ENCODE measurements at places on chromosomes 7 and 10.

GRCh38 chr10:116278846-116279245 is 5.8 kb upstream of the GFRA1 start:
- DNase-seq: no peak

DNA sequence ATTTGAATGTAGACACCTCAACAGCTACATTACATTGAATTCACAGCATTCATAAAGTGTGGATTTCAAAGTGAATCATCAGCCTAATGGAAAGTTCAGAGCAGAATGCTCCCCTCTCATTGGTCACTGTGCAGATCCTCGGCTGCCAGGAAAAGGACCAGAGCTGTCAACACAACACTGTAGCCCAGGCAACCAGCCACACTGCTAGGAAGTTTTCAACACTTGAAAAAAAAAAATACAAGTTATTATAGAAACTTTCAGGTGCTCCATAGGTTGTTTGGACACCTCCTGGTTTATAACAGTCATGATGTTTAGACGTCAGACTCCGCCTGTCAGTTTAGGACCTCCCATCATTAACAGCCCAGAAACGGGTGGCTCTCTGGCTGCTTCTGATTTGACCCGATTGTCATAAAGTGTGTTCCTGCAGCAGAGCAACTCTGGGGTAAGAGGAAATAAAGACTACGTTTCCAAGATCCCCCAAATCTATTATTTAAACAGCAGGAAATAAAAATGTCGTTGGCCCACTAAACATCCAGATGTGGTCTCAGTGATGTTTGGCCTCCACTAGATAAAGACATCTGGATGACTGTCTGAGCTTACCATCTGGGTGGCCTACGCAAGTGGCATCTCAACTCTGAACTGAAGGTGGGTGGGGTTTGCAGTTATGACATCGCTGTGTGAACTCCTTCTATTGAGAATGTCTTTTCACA is 117.4 kb downstream of the CABCOCO1 start:
- DNase-seq: no peak

DNA sequence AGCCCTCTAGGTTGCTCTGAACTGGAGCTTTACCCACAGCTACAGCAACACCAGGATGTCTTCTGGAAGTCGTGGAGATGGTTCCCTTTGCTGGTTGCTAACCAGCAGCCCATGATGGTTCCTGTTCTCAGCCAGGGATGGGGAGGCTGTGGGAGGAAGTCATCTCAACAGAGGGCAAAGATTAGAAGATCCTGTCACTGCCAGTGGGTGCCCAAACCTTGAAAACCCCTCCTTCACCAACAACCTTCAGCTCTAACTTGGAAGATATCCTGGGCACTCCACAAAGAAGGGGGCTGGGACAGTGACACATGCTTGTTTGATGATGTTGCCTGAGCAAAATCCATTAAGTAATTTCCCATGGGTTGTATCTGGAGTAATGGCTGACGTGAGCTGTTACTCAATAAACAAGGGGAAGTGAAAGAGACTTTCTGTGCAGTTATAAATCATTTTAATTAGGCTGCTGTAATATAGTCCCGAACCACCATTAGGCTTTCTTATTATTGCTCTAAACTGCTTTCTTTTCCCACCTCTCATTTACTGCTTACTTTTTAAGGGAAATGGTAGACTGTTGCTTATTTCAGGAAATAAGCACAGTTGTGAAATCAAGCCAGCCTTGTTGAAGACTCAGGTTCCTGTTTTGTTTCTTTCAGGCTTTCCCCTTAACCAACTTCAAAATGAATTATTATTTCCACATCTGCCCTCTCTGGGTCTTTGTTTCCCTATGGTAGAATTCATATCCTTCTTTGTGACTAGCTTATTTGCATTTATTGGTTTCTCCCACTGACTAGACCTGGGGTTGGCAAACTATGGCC is 124.8 kb downstream of the PPP1R17 start:
- DNase-seq: no peak

GRCh38 chr10:132233501-132234085 is 46.8 kb downstream of the DPYSL4 start:
- no peak for DNase-seq

DNA sequence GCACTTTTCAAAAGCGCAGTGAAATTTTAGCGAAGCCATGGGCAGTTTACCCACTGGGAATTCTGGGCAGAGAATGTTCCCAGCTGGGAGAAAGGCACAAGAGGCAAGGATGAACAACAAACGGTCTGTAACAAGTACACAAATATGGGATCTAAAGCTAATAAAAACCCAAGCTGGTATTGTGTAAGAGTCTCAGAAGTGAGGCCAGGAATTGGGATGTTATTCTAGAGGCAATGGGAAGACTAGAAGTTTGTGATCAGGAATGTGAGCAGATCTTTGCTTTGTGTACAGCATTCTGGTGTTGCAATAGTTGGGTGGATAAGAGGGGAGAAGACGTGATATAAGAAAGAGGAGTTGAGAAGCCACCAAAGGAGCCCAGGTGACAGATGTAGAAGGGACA is 15.0 kb downstream of the FZD9 start:
- no peak for DNase-seq

Data from stimulated activated CD4-positive, alpha-beta T cell treated with anti-CD3 and anti-CD28 coated beads, Interleukin-1b, Interleukin-23, amount 100 ng/mL, for 1 hour (primary cell).